ENCODE measurements at places on chromosomes 1 and 21. TPM values are rescaled to one million over a fixed set of nuclear protein-coding genes. Genes with fewer than 3 reads are reported as not detected.

DNA sequence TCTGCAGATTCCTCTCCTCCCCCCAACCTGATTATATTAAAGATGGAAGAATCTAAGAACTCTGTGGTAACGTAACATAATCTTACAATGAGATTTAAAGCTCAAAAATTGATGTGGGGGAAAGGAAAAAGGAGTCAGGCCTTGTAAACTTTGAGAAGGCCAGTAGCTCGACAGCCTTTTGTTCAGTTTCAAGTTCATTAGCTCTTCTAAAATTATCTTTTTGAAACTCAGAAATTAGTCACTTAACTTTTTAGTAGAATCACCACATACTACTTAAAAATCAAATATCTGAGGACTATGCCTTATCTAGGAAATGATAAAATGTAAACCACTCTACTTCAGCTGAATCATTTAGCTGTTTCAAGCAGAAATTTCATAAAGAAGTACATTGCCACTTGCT is 996.2 kb downstream of the AMY1C start:
- no peak for DNase-seq

GJC2 gene
- total RNA-seq = 2.8 TPM

- DNase-seq = no peak
Observed at GRCh38 chr1:14128096-14128495, 428.1 kb downstream of the PRDM2 start.

DNA sequence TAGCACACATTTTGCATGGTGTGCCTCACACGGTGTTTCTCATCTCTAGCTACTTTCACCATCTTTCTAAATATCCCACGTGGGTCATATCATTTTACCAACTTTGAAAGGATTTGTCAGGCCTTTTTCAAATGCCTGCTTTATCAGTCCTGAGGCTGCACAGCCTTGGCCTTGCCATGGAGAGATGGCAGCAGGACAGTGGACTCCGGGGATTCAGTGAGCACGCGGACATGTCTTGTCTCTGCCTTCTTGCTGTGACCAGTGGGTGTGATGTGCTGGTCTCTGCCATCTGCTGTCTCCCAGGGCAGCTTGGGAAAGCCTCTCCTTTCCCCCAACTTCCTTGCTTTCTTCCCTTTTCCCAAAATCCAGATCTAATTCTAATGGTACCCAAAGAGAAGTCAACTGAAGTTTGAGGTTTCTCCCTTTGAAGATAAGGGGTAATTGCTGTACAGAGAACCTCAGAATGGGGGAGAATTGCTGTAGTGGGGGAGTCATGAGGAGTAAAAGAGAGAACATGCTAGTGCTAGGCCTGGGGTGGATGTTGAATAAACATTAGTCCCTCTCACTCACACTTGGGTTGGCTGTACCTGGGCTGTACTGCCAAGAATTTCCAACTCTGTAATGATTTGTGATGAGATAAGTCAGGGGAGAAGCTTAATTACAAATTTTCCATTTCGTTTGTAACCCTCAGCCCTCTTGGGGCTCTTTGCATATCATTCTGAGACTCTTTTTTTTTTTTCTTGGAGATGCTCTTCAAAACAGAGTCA is 99.5 kb downstream of the GALNT2 start:
- DNase-seq = no peak

RCSD1 gene
- 18.4 TPM for total RNA-seq
